ENCODE measurements at places on chromosomes 13 and 19.

GRCh38 chr13:23243066-23243465 is 62.3 kb downstream of the SGCG start:
- DNase-seq = no peak

- no peak for DNase-seq
Measured at GRCh38 chr13:42394711-42395085, 122.7 kb downstream of the AKAP11 start.

DNA sequence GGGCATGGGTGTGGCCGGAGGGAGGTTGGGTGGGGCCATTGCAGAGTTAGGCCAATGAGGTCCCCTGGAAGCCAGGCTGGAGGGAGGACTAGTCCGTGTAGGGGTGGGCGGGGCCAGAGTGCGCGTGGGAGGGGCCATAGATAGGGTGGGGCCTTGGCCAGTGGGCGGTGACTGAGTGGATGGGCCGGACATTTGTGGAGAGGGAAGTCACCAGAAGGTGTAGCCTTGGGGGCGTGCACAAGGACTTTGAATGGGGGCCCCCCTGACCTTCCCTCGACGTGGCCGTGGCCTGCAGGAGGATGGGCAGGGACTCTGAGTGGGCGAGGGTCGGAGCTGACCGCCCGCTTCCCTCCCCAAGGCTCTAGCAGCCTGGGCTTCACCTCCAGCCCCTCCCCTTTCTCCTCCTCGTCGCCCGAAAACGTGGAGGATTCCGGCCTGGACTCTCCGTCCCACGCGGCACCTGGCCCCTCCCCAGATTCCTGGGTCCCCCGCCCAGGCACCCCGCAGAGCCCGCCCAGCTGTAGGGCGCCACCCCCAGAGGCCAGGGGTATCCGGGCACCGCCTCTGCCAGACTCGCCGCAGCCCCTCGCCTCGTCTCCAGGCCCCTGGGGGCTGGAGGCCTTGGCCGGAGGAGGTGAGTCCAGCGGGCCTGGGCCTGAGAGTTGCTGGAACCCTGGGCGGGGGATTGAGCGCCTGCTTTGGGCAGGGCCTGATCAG is 16.5 kb upstream of the B3GNT3 start:
- DNase-seq = no peak

GRCh38 chr19:792306-792885 is 4.9 kb upstream of the PTBP1 start:
- no peak for DNase-seq

DNA sequence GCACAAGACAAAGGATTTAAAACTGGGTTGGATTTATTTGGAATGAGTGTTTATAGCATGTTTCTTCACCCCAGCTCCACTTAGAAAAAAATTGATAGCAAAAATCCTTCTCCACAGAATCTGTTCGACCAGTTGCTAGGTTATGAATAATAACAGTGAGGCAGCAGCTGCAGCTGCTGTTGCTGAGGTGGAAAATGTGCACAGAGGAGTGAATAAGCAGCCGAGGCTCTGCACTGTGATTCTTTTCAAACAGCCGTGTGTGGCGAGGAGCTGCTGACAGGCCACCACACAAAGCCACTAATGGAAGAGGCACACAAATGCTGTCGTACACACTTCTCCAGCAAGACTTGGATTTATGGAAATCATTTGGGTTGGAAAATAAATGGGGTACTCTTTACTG is 6.4 kb upstream of the RASL11A start:
- no peak for DNase-seq

DNA sequence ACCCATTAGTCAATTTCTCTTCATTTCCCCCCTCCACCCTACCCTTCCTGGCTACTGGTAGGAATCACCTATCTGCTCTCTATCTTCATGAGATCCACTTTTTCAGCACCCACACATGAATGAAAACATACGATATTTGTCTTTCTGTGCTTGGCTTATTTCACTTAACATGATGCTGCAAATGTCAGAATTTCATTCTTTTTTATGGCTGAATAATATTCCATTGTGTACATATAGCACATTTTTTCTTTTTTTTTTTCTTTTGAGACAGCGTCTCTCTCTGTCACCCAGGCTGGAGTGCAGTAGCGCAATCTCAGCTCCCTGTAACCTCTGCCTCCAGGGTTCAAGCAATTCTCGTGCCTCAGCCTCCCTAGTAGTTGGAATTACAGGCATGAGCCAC is 9.9 kb upstream of the CALM3 start:
- no peak for DNase-seq

DNA sequence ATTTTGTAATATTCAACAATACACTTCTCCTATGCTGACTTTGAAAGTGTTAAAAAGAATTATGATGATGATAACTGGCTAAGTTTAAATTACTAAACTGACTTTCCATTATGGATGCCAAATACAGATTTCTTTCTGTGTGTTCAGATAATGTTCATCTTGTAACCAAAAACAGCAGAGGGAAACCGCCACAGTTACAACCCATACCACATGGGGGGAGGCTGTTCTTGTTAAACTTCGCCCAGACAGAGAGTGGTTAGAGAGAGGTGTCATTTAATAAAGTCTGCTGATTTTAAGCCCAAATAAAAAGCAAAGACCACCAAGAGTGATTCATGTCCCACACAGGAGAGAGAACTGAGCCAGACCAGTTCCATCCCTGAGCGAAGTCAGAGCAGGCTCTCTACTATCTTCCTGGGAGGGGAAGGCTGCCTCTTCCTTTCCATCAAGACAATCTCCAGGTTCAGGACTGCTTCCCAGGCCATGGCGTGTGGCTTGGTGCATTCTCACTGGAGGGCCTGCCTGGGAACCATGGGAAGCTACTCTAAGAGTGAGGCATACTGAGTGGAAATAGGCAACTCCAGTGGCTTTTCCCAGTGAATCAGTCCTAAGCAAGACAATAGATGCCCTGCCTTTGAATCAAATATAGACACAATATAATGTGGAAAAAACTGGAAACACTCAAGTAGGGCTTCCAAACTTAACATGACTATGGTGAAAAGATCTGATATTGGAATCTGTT is 18.2 kb downstream of the EFNB2 start:
- no peak for DNase-seq

GRCh38 chr13:28306325-28306724 is 168.0 kb downstream of the PAN3 start:
- DNase-seq = no peak

DNA sequence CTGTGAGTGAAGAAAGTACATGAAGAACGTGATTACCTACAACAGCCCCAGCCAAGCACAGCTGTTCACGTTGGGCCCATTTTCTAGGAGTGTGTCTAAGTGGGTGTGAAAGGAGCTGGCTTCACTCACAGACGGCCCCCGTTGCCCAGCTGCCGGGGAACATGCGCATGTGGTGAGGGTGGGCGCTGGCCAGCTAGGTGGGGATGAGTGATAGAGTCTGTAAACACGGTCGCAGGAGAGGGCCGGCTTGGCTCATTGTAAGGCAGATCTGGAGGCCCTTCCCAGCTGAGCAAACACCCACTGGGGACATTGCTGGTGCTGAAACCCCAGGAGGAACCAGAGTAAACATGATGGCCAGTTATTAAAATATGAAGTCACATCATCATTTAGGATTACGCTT is 160.5 kb downstream of the TEX29 start:
- DNase-seq = no peak

DNA sequence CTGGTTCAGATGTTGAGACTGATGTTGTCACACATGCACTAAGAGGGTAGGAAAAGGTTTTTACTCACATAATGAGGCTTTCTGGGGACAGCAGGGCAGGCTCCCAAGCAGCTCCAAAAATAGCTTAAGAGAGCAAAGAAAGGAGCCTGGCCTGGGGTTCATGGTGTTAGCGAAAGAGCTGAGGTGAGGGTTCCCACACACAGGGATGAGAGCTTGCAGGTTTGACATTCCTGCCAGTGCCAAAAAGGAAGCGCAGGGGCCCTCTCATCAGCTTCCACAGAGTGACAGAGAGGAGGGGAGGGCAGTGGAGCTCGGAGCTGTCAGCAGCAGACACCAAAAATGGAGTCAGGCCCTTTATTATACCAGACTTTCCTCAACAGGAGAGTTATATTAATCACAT is 65.5 kb upstream of the FAM216B start:
- no peak for DNase-seq

DNA sequence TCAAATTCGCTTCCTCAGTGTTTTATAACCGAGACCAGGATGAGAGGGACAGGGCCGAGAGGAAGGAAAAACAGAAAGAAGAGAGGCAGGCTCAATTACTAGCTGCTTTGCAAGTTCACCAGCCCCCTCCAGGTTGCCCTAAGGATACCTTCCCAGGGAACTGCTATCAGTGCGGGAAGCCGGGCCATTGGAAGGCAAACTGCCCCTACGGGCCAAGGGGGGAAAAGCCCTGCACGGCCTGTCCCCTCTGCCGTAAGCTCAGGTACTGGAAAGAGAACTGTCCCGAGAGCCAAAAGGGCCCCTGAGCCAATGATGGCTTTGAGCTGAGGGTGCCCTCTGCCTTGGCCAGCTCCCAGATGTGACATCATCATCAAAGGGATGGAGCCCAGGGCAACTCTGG is 3.2 kb upstream of the ERVV-1 start:
- no peak for DNase-seq

GRCh38 chr19:51439021-51439465 is 19.2 kb downstream of the SIGLEC8 start:
- no peak for DNase-seq

DNA sequence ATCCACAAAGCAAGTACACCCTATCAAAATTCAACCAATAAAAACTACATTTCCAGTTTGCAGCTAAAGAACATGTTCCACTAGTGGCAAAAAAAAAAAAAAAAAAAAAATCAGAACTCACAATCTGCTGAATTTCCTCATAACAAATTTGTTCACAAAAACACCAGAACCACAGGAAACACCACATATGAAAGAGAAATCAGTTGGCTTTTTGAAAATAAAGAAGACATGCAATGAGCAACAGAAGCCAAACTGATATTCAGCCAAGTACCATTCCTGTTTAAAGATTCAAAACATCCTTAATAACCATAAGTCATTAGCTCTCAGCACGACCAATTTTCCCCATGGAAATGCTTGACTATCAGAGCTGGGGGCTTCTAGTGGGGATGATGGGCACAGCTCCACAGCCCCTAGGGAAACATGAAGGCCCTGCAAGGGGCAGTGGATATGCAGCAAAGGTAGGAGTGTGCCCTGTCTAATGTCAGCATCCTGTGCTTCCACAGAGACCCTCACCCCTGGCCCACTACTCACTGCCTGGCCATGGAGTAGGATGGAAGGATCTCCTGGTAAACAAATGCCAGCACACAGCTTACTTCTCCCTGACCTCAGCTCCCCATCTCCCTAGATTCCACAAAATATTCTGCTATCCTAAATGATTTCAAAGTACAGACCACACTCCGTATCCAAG is 74.0 kb upstream of the DOCK9 start:
- DNase-seq = no peak

- no peak for DNase-seq
Measured at GRCh38 chr13:110396476-110396875, 89.4 kb downstream of the COL4A2 start.

DNA sequence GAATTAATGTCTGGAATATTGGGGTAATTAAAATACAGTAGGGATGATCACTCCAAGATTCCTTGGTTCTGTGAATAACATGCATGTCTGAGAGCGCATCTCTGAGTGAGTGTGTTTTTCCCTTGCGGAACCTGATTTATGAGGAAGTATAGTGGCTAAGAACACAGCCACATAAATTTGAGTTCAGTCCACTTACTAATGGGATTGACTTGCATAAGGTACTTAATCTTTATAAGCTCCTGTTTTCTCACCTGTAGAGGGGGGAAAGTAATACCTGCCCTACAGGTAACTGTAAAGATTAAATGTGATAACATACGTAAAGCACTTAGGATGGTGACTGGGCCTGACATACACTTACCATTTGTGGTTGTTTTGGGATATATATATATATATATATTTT is 60.8 kb downstream of the KLF5 start:
- no peak for DNase-seq

DNA sequence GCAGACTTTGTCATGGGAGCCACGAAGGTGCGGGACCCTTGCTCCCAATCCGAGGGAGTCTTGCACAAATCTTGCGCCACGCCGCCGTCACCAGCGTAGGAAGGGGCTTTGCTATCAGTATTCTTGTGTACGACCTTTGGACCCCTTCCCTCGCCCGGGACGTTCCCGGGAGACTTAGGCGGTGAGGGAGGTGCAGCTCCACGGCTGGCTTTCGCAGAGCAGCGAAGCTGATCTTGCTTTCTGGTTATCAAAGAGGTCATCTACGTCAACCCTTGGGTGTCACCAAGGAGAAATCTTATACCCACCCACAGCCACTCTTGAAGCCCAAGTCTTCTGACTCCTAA is 583 bp downstream of the TECR start:
- DNase-seq = no peak

DNA sequence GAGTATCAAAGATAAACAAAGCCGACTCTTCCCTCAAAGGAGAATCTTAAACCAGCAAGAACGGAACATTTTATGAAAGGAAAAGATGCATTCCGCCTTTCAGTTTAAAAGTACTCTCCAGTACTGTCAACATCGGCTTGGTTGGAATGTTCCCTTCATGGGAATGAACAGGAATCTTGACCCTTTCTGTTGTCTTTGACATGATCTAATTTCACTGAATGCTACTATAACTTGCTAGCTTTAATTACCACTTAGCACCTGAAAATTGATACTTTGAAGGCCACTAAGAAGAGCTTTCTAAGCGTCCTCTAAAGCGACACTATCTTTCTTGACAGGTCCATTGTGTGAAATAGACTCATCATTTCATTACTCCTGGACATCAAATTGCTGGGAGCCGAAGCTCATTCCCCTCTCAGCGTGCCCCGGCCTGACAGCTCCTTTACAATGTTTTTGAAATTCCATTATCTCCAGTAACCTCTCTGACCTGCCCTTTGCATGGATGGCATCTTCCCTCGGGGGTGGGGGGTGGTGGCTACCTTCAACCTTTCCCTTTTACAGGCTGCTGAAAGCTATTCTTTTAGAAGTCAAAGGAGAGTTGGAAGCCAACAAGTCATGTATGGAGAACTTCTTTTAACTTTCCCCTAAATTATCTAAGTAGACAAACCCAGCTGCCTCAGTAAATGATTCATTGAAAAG is 67.9 kb downstream of the EFNB2 start:
- DNase-seq = no peak

- DNase-seq = no peak
Measured at GRCh38 chr19:15126131-15126910, 19.1 kb downstream of the SYDE1 start.

DNA sequence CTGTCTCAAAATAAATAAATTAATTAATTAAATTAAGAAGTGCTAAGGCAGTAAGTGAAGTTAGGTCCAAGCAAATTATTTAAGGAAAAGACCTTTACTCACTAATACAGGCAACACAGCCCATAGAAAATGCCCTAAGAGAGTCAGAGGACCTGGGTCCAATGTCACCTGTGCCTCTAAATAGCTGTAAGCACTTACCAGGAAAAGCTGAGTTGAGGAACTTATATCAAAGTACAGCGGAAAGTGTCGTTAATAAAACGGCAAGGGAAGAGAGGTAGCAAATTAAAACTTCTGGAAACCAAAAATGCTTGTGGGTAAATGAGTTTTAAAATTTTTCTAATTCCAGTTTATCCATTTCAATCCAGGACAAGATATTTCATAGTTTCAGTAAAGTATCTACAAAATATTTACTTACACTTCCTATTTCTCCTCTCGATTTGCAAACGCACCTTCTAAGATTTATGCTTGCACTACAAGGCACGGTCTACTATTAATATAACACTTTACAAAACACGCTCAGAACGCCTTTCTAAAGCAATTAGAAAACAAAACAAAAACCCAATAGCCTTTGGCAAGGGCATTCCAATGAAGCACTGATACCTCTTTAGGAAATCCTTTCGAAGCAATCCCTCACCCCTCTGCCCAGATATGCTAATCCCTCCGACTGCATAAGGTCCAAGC is 963 bp downstream of the VPS36 start:
- DNase-seq = no peak
